Brain (organoid and tissue), 16 donors: ENCODE measurements at places on chromosomes 11 and 22.
A peak's percentile ranks its signal among the peaks of the same experiment; 100 is the strongest.

DNA sequence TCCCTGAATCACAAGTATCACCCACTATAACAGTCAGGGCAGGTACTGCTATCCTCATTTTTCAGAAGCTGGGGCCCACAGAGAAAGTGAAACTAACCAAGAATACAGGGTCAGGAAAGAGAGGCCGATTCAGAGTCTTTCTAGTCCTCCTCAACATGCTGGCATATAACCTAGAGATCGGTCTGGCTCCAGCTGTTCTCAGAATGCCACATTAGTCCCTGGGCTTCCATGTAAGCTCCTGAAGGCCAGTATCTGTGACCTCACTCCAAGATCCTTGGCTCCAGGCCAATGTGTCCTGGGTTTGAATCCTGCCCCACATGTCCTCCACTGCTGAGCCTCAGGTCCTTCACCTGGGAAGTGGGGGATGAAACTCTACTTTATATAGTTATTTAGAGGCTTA lies 50.4 kb downstream of the TENM4 start:
- no peak for DNase-seq

DNA sequence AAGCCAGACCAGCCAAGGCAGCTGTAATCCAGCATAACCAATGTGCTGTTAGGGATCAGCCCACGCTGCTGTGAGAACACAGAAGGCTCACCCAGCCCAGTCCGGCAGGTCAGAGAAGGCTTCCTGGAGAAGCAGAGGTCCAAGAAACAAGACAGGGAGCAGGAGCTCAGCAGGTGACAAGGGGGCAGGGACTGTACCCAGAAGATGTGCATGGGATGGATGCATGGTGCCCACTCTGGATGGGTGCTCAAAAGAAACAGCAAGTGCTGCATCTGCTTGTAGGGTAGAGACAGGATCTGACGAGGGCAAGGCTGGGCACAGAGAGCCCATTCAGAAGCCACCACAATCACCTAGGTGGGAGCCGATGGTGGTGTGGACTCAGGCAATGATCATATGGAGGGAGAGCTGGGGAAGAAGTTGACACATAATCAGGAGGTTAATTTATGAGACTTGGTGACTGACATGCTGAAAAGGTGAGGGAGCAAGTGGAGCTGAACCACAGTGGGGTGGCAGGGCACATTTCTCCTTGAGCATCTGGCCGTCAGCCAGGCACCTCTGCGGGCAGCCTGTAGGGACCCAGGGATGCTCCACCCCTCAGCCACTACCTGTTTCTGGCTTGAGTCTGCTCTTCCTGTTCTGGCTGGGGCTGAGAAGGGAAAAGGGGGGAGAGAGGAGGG lies 102.3 kb upstream of the DRD2 start:
- DNase-seq = no peak

DNA sequence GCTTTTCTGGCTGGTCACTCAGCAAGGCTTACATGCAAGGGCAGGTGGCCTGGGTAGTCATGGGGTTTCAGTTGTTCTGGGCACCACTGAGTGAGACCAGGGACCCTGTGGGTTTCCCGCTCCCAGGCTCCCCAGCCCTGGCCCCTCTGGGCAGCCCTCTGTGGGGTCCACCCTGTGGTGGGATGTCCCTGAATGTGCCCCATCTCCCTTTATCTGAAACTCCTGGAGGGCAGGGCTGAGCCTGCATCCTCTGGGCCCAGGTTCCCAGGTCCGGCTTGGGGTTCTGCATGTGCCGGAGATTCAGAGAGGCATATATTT lies 1041.0 kb downstream of the BRD1 start:
- no peak for DNase-seq

- no peak for DNase-seq
These were observed 134.7 kb downstream of the ME3 start for GRCh38 chr11:86537541-86538222.

DNA sequence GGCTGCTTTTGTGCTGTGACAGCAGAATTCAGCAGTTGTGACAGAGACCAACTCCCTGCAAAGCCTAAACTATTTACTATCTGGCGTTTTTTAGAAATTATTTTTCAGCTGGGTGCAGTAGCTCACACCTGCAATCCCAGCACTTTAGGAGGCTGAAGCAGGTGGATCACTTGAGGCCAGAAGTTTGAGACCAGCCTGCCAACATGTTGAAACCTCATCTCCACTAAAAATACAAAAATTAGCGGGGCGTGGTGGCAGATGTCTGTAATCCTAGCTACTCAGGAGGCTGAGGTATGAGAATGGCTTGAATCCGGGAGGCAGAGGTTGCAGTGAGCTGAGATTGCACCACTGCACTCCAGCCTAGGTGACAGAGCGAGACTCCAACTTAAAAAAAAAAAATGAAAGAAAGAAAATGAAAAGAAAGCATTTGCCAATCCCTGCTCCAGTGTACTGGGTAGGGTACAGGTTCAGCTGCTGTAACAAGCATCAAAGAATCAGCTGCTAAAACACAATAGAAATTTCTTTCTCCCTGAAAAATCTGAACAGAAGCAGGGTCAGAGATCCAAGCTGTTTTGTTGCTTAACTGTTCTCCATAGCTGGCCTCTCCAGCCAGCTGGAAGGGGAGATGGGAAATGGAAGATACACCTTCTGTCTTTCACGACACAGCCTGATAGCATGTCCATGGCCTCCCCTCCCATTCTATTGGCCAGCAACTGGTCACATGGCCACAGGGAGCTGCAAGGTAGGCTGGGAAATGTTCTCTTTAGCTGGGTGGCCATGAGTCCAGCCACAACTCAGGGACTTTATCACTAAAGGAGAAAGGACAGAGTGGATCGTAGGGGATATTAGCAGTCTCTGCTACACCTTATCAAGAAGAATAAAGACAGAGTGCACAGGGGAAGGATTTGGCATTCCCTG lies 8.5 kb upstream of the NCF4 start:
- DNase-seq = no peak

DNA sequence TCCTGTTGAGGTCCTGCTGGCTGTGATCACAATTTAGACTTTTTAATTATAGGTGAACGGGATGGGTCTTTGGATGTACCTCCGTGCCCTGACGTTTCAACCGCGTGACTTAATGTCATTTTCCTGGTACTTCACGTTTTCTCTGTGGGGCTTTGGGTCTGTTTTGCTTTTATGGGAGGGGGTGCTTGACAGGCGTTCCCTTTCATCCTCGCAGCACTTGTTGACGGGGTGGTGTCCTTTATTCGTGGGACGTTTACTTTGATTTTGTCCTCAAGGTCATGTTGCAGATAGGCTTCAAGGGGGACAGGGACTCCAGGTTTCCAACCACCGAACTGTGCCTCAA lies 994 bp downstream of the PPP6R3 start:
- no peak for DNase-seq

DNA sequence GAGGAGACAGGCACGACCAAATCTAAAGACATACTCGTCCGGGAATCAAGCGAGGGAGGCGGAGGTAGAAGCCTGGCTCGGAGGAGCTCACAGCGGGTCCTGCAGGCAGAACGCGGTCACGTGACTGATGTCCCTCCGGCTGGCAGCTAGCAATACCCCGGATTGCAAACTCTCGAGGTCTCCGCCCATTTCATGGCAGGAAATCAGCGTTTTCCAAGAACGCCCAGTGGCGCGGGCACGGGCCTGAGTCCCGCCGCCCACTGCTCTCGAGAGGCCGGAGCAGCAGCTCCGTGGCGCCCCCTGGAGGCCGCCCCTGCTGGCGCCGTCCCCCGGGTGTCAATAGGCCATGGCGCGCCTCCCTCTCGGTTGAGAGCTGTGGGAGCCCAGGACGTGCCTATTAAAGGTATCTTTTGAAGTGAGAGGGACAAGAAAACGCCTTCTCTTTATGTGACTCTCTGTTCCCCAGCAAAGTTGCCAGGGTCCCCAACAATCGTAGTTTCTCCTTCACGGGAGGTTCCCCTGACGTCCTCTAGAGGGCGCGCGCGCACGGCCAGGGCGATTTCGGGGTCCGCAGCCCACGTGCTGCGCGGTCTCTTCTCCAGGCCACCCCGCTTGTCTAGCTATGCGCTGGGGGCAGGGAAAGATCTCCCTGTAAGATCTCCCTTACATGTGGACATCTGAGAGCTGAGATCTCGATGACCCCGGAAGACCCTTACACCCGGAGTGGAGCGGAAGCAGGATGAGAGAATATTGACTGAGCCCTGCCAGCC lies 37.3 kb upstream of the RBFOX2 start:
- peak; percentile 93 for DNase-seq

- DNase-seq = no peak
These were observed 3.5 kb upstream of the TCF20 start for GRCh38 chr22:42273855-42274451.

- no peak for DNase-seq
These were observed 9.9 kb upstream of the TTLL1 start for GRCh38 chr22:43099095-43099494.

DNA sequence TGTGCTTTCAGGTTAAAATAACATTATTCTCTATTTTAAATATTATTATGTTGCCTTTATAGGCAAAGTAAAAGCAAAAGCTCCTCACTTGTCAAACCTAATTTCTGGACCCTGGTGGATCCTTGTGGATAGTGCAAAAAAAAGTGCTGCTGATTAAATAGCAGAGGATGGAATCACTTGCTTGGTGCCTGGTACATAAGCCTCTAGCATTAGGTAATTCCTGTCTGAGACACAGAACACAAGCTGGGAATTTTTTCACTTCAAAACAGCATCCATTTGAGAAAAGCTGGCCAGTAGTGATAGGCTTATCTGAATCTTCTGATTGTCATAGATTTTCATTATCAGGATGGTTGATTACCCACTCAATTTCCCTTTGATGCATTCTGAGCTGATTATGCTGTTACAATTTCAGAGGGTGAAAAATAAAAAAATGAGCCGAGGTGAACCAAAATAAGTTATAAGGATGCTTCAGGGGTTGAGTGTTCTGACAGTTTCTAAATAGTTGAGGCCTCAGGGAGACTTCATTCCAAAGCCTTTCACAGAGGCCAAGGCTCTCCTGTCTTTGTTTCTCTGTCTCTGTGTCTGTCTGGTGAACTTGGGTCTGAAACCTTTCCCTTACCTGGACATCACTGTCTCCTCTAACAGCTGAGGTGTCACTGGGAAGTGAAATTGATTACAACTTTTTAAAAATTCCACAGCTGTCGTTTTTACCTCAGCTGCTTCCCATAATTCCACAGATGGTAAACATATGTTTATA lies 242.9 kb downstream of the NELL1 start:
- DNase-seq = no peak

GRCh38 chr11:117489999-117490679 lies 162.5 kb downstream of the CEP164 start:
- peak; percentile 70 for DNase-seq

DNA sequence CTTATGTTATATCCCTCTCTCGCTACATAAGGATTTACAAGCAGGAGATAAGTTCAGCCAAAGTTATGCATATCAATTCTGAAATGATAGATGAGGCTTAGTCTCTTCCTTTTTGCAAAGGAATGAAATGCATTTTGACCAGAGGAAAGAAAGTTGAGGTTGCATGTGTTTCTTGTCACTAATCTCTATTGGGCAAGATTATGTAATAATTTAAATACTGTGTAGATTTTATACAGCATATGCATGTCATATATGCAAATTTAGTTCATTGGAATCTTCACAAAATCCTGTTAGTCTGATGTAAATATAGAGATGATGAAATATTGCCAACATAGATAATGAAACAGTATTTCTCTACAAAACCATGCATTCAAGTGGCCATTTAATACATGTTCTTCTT lies 858.7 kb upstream of the RAG2 start:
- no peak for DNase-seq

- DNase-seq = peak; percentile 88
These were observed 21.0 kb upstream of the UVRAG start for GRCh38 chr11:75793966-75794365.

GRCh38 chr22:26672060-26672471 lies 14.7 kb downstream of the MIAT start:
- DNase-seq = no peak

DNA sequence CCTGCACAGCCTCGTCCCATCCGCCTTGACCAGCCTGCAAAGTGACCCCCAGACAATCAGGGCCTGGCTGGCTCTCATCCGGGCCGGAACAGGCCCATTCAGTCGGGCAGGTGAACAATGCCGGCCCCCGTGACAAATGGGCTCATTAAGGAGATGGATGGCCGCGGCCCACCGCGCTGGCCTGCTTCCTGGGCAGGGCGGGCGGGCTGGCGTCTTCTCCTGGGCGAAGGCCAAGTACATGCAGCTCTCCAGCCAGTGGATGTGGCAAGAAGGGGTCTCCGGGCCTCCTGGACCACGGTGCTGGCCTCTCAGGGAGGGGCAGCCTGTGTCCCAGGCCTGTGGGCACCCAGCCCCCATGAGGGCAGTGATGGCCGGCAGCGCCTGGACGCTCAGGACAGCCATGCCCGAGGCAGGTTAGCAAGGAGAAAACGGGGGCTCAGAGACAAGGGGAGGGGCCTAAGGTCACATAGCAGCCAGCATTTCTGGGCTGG lies 1022.8 kb downstream of the BRD1 start:
- peak; percentile 61 for DNase-seq

DNA sequence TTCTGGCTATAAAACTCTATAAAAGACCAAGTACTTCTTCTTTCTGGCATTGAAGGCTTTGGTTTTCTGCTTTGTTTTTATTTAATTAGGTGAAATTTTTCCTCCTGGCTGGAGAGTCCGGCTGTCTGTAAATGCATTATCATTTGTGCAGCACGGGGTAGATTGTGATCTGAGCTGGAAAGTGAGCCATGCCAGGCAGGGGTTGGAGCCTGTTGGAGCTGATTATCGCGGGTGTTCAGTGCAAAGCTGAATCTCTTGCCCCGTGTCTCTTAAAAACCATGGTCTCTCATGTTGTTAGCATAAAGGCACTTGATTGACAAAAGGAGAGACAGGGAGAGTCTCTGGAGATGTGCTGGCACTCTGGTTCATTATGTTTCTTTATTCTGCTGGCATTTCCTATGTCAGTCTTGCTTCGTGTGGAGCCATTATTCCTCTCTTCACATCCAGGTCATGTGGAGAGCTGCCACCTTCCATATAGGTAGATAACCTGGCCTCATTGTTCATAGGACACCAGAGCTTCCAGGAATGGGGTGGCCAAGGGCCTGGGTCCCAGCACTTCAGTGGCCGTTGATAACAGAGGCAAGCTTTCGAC lies 75.2 kb downstream of the LDLRAD3 start:
- DNase-seq = peak; percentile 56
